ENCODE measurements at places on chromosomes 13 and 19. TPM values are rescaled to one million over a fixed set of nuclear protein-coding genes. Genes with fewer than 3 reads are reported as not detected.

- H3K36me3 ChIP-seq, result peaks cover 4% of the 10 kb centered on the region
- no peak overlapping the region for H3K27ac ChIP-seq
- H3K27me3 ChIP-seq, result peaks cover 2% of the 10 kb centered on the region
- H3K4me3 ChIP-seq, result no peak overlapping the region
- H3K4me1 ChIP-seq, result peaks cover 22% of the 10 kb centered on the region
- DNase-seq, result no peak
These were observed 12.6 kb upstream of the ZNF792 start for GRCh38 chr19:34976611-34977010.

The RUBCNL gene
- not detected for total RNA-seq

The VN1R2 gene
- total RNA-seq, result not detected

The ZNF563 gene
- 3.2 TPM for total RNA-seq

The NAPSA gene
- 0.73 TPM for total RNA-seq

- no peak for DNase-seq
- H3K4me3 ChIP-seq, result no peak overlapping the region
- H3K27me3 ChIP-seq, result peaks cover 22% of the 10 kb centered on the region
- no peaks in the 10 kb centered on the region for H3K36me3 ChIP-seq
- peaks cover 5% of the 10 kb centered on the region for H3K4me1 ChIP-seq
- no peak overlapping the region for H3K27ac ChIP-seq
These were observed 28.2 kb downstream of the IGFL2 start for GRCh38 chr19:46176116-46176860.

The CEACAM20 gene
- total RNA-seq, result not detected

DNA sequence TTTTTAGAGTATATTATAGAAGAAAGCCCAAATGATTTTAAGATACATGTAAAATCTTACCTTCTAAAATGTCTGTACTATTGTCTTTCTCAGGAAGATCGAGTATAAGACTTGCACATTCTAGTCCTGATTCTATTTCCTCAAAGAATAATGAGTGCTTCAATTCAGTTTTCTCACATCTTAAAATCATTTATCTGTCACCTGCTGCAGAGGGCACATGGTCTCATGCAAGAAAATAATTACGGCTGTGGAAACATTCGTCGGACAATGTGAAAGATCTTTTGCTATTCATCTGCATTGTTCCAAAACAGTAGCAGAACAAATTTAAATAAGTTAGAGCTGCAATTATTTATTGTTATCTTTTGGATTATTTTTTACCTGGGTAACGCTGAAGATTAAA is 1403.5 kb downstream of the PCDH9 start:
- H3K4me1 ChIP-seq, result no peaks in the 10 kb centered on the region
- no peaks in the 10 kb centered on the region for H3K36me3 ChIP-seq
- no peak overlapping the region for H3K4me3 ChIP-seq

The SBK3 gene
- total RNA-seq, result not detected

DNA sequence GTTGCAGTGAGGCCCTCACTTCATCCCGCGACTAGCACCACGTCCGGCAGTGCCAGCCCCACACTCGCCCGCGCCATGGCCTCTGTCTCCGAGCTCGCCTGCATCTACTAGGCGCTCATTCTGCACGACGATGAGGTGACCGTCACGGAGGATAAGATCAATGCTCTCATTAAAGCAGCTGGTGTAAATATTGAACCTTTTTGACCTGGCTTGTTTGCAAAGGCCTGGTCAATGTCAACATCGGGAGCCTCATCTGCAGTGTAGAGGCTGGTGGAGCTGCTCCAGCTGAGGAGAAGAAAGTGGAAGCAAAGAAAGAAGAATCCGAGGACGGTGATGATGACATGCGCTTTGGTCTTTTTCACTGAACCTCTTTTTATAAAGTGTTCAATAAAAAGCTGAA is 48.6 kb downstream of the NLRP12 start:
- no peaks in the 10 kb centered on the region for H3K36me3 ChIP-seq
- no peaks in the 10 kb centered on the region for H3K27me3 ChIP-seq
- H3K27ac ChIP-seq, result no peak overlapping the region
- no peak overlapping the region for H3K4me3 ChIP-seq
- no peaks in the 10 kb centered on the region for H3K4me1 ChIP-seq
- no peak for DNase-seq

The NR2F6 gene
- 4.1 TPM for total RNA-seq

DNA sequence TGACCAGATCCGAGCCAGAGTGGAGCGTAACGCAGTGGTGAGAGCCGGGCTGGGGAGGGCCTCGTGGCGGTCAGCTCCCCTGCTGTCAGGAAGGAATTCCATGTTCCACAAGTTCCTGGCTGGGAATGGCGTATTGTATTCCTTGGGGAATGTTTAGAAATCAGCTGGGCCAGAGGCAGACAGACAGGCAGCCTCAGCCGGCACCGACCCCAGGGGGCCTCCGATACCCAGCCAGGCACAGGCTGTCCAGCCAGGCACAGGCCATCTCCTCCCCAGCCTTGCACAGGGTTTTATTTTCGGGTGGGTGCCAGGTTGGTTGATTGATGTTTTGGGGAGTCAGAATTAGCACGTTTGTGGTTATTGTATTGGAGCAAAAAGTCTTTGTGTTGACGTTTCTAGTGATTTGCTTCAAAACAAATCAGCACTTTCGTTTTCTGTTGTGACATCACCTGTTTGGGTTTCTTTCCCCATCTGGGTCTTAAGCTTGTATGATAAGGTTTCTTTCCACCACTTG is 126.6 kb upstream of the MCF2L start:
- no peak for DNase-seq
- no peaks in the 10 kb centered on the region for H3K4me1 ChIP-seq
- no peak overlapping the region for H3K27ac ChIP-seq
- H3K36me3 ChIP-seq, result peaks cover 22% of the 10 kb centered on the region
- H3K27me3 ChIP-seq, result no peaks in the 10 kb centered on the region

DNA sequence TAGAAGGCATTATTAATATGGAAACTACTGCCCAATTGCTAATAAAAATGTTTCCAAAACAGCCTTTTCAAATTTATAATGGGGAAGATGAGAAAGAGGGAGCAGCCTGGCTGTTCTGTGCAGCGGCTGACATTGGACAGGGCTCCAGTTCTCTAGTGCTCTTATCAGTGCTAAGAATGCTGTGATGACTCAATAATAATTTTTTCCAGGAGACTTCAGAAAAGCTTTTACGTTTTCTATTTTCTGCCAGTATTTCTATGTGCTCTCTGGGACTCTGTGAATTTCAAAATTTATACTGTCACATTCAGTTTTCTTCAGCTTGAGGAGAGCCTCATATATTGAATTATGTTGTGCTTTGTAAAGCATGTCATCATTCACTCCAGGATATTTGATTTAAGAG is 209.6 kb downstream of the VWA8 start:
- no peaks in the 10 kb centered on the region for H3K27me3 ChIP-seq
- no peaks in the 10 kb centered on the region for H3K4me1 ChIP-seq
- H3K36me3 ChIP-seq, result peaks cover 36% of the 10 kb centered on the region
- no peak for DNase-seq

The WDFY2 gene
- total RNA-seq, result 11.3 TPM

- no peak for DNase-seq
- no peak overlapping the region for H3K4me3 ChIP-seq
- no peak overlapping the region for H3K27ac ChIP-seq
- H3K27me3 ChIP-seq, result no peaks in the 10 kb centered on the region
- no peaks in the 10 kb centered on the region for H3K36me3 ChIP-seq
- no peaks in the 10 kb centered on the region for H3K4me1 ChIP-seq
These were observed 642.4 kb upstream of the SGCG start for GRCh38 chr13:22538400-22538799.

DNA sequence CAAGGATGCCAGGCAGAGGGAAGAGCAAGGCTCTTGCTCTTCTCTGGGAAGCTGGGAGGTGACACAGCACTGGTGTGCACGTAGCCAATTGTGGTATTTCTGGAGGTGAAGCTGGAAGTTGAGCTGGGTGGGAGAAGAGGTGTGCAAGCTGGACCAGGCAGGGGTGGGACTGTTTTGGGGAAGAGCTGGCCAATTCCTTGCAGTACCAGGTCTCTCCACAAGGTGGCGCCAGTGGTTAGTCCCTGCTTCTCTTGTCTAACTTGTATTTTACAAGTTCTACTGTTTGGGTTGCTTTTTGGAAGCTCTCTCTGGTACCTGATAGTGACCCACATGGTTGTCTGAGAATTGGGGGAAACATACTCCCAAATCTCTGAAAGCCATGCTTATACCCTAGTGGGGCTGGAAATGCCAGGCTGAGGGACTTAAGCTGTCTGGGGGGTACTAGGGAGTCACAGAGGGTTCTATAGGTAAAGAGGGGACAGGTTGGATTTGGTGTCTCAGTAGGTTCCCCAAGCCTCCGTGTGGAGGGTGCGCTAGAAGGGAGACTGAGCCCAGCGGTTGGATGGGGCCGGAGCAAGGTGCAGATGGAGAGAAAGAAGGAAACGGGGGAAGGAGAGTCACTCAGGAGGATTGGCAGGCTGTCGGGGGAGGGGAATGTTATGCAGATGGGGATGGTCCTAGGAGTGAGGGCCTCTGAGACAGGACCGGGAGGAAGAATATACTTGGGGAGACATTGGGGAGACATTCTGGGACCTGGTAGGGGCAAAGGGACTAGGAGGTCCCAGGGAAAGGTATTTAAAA is 3.0 kb downstream of the HPN start:
- no peak overlapping the region for H3K27ac ChIP-seq
- no peaks in the 10 kb centered on the region for H3K36me3 ChIP-seq
- H3K4me1 ChIP-seq, result peaks cover 27% of the 10 kb centered on the region
- no peak overlapping the region for H3K4me3 ChIP-seq

The HSPH1 gene
- 140 TPM for total RNA-seq

GRCh38 chr19:48461982-48462655 is 6.7 kb downstream of the KCNJ14 start:
- DNase-seq, result no peak
- H3K27ac ChIP-seq, result no peak overlapping the region
- H3K4me1 ChIP-seq, result no peaks in the 10 kb centered on the region
- no peaks in the 10 kb centered on the region for H3K27me3 ChIP-seq

GRCh38 chr19:9309974-9310446 is 372 bp upstream of the ZNF699 start:
- H3K4me1 ChIP-seq, result peaks cover 20% of the 10 kb centered on the region
- no peaks in the 10 kb centered on the region for H3K27me3 ChIP-seq
- peaks cover 29% of the 10 kb centered on the region for H3K36me3 ChIP-seq
- DNase-seq, result no peak
- peak overlapping the region; percentile 93 for H3K27ac ChIP-seq
- H3K4me3 ChIP-seq, result peak overlapping the region; percentile 87

- peaks cover 20% of the 10 kb centered on the region for H3K27me3 ChIP-seq
- no peaks in the 10 kb centered on the region for H3K4me1 ChIP-seq
- no peak overlapping the region for H3K27ac ChIP-seq
- no peak overlapping the region for H3K4me3 ChIP-seq
These were observed 13.2 kb downstream of the ENOX1 start for GRCh38 chr13:43773602-43774001.

The MIA gene
- not detected for total RNA-seq

DNA sequence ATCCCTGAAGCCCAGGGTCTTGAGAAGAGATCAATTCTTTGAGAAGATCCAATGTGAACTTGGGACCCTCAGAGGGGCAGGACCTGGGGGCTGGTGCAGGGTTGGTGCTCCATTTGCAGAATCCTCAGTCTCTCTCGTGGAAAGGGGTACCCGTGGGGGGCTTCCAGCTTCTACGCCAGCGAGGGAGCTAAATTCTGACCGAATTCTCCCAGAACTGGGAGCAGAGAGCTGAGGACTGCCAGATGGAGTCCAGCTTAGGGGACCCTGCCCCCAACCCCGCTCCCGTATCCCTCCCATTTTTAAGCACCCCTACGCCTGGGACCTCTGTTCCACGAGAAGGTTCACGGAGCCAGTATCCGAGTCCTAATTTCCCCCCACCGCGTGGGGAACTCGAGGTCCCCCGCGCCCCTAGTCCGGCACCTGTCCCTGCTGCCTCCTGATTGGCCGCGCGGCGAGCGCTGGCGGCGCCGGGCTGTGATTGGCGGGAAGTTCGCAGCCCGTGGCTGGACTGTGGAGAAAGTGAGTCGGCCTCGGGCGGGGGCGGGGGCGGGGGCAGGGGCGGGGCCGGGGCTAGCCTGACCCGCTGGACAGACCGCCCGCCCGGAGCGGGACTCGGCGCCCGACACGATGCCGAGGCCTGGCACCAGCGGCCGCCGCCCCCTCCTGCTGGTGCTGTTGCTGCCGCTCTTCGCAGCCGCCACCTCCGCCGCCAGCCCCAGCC is 4.4 kb upstream of the LTBP4 start:
- peaks cover 38% of the 10 kb centered on the region for H3K27me3 ChIP-seq
- no peak overlapping the region for H3K4me3 ChIP-seq
- H3K27ac ChIP-seq, result no peak overlapping the region
- no peak for DNase-seq

DNA sequence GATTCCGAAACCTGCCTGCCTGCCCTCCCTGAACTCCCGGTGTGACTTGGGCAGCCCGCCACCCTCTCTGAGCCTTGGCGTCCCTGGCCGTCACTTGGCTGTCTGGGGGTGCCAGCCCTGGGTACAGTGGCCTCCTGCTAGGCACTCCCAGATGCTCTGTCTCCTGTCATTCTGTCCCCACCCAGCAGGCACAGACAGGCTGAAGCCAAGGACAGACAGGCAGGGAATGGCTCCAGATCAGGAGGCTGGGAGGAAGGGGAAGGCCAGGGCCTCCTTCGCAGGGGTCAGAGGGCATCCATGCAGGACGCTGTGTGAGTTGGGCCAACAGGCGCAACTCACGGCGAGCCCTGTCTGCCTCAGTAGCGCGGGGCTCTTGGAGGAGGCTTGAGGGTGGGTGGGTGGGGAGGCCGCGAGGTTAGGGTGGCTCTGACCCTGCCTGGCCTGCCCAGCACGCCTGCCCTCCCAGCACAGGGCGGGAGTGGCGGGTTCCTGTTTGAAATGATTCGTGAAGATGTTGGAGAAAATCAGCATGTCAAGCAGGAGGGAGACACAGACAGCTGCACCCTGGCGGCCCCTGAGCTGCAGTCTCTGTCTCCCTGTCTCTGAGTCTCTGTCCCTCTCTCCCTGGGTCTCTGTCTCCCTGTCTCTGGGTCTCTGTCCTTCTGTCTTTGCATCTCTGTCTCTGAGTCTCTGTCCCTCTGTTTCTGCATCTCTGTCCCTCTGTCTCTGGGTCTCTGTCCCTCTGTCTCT is 19.7 kb downstream of the KLHL26 start:
- no peaks in the 10 kb centered on the region for H3K36me3 ChIP-seq
- peaks cover 3% of the 10 kb centered on the region for H3K4me1 ChIP-seq
- no peaks in the 10 kb centered on the region for H3K27me3 ChIP-seq
- H3K27ac ChIP-seq, result no peak overlapping the region
- no peak for DNase-seq
- H3K4me3 ChIP-seq, result no peak overlapping the region

The VSTM2B gene
- total RNA-seq, result not detected

GRCh38 chr13:112690283-112690929 is 568 bp downstream of the ATP11A start:
- peak overlapping the region; percentile 77 for H3K4me3 ChIP-seq
- H3K27me3 ChIP-seq, result no peaks in the 10 kb centered on the region
- peak overlapping the region; percentile 76 for H3K27ac ChIP-seq
- H3K4me1 ChIP-seq, result peaks cover 47% of the 10 kb centered on the region

- no peak overlapping the region for H3K27ac ChIP-seq
- H3K4me3 ChIP-seq, result no peak overlapping the region
- H3K36me3 ChIP-seq, result no peaks in the 10 kb centered on the region
These were observed 88.8 kb downstream of the ZNF429 start for GRCh38 chr19:21593934-21594820.
